CD4-positive, alpha-beta T cell treated with Interleukin-17A for 4 hours (primary cell): ENCODE measurements at places on chromosomes 3 and 15.

GRCh38 chr3:42529468-42529867 is 27.0 kb downstream of the VIPR1 start:
- DNase-seq: peak; percentile 66

- no peak for DNase-seq
These were observed 320.7 kb downstream of the ZNF621 start for GRCh38 chr3:40845447-40845846.

DNA sequence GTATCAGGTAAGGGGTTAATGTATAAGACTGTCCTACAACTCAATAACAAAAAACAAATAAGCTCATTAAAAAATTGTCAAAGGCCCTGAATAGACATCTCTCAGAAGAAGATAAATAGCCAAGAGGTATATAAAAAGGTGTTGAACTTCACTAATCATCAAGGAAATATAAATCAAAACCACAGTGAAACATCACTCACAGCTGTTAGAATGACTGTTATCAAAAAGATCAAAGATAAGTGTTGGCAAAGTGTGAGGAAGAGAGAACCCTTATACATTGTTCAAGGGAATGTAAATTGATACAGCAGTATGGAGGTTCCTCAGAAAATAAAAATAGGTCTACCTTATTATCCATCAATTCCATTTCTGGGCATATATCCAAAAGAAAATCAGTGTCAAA is 95.5 kb downstream of the FILIP1L start:
- DNase-seq: no peak

DNA sequence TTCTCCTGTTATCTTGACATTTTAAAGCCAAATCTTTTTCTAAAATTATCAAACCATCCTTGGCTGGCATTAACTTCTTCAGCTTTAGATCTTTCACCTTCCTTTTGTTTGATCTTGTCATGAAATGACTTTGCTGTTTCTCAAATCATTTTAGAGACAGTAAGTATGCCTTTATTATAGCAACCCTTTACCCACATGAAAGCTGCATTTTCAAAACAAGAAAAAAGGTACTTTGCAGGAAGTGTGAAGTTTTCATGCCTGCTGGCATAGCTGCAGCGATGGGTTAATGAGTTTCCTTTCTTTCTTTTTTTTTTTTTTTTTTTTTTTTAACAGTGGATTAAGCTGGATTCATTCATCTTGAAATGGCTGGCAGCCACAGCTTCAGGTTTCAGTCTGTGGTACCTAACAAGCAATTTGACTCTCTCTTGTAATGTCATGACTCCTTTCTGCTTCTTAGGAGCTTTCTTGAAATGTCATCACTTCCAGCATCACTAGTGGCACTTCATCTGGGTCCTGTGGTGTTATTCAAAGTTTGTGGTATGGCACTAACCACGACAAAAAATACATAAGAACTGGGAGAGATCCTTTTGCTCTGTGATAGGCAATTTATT is 18.8 kb downstream of the SLC25A26 start:
- no peak for DNase-seq

DNA sequence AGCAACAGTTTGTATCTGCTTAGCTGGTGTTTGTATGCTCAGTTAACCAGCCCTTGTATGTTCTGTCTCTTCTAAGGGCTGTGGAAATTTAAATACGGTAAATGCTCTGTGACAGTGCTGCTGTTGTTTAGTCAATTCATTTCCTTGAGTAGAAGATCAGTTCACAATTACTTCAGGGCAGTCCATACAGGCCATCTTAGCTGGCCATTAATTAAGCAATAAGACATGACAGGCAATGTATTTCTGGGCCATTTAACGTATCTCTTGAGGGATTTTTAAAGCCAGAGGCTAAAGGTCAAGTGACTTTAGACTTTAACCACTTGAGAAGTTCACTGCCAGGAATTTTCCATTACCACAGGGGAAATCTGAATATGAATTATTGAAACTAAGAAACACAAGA is 351.8 kb downstream of the ZIC1 start:
- DNase-seq: no peak

GRCh38 chr15:70786996-70787395 is 23.6 kb upstream of the UACA start:
- no peak for DNase-seq

GRCh38 chr15:41983621-41984571 is 11.5 kb upstream of the EHD4 start:
- no peak for DNase-seq

DNA sequence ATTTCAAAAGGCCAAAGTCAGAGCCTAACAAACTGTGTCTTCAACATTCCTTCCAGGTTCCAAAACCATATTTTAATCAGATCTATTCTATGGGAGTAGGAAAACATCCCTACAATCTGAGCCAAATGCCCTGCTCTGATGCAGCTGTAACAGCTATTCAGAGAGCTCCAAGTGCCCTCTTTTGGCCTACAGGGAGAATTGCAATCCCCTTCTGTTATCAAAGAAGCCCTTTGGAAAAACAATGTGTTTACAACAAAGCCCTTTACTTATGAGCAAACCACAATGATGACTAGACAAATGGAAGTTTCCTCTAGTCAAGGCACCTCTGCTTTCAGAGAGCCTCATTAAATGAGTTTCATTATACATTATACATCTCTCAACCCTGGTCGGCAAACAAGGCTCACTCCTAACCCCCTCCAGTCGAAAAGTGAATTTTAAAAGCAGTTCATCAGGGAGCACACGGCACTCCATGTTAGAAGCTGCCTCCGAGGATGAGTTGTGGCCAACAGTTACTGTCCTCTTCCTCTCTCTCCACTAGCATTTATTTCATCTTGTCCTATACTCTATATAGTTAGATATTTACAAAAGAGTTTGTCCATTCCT is 42.6 kb upstream of the TMCO5A start:
- no peak for DNase-seq

DNA sequence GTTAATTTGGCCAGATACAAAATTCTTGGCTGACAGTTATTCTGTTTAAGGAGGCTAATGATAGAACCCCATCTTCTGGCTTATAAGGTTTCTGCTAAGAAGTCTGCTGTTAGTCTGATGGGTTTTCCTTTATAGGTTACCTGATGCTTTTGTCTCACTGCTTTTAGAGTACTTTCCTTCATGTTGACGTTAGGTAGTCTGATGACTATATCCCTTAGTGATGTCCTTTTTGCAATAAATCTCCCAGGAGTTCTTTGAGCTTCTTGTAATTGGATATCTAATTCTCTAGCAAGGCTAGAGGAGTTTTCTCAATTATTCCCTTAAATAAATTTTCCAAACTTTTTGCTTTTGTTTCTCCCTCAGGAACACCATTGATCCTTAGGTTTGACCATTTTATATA is 114.1 kb upstream of the CDIN1 start:
- DNase-seq: no peak

- no peak for DNase-seq
These were observed at the start of gene PLA2G4B for GRCh38 chr15:41838400-41838897. TSS of gene PLA2G4B (plus strand) at chr15:41838847. CDS start at chr15:41838914, 67 bp downstream.

- DNase-seq: no peak
These were observed 234.6 kb upstream of the BCHE start for GRCh38 chr3:166071831-166072230.

- no peak for DNase-seq
These were observed 23.8 kb upstream of the CNBP start for GRCh38 chr3:129207479-129207878.

- no peak for DNase-seq
These were observed 171.1 kb downstream of the RAB11A start for GRCh38 chr15:66040211-66040892.

DNA sequence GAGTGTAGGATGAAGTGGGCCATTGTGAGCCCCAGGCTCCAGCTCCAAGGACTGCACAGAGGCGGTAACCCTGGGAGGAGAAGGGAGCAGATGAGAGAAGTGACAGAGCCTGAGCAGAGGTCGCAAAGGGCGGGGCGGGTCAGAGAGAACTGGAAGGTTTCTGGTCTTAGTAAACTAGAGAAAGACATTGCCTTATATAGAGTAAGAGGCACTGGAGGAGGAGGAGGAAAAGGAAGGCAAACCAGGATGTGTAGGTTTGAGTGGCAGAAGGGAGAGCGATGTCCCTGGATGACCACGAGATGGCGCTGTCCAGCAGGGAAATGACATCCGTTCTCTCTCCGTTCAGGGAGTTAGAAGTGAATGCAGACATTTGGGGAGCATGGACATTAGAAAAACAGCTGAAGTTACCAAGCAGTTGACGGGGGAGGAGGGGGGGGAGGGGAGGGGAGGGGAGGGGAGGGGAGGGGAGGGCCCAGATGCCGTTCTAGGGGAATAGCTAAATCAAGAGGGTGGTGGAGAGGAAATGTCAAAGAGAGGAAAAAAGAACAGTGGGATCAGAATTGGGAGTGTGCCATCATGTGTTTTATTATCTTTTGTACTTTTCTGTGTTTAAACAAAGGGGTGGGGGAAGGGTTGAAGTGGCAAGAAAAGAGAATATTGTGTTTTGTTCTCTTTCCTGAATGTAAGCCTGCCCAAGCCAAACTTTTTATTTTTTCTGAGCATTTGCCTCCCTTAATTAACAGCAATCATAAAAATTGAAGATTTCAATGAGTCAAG is 48.8 kb downstream of the STARD5 start:
- DNase-seq: peak; percentile 91

GRCh38 chr3:24161841-24162240 is 216.8 kb downstream of the NR1D2 start:
- DNase-seq: no peak

DNA sequence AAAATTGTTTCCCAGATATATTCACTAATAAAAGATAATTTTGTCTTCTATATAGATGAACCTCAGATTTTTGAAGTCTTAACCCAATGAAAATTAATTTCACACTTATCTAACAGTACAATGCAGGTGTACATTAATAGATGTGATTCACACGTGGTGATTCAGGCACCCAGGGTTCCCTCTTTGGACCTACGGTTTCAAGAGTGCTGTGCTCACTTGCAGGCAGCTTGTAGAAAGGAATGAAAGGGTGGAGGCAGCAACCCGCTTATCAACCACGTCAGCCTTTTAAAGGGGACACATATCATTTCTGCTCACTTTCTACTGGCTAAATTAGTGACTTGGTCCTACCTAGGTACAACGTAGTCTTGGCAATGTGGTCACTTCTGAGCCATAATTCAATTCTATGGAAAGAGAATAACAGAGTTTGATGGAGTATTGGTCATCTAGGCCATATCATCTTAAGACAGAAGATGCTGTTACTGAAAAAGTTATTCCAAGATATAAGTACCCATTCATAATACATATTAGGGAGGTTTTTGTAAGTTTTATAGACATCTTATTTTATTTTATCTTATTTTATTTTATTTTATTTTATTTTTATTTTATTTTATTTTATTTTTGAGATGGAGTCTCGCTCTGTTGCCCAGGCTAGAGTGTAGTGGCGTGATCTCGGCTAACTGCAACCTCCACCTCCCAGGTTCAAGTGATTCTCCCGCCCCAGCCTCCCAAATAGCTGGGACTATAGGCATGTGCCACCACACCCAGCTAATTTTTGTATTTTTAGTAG is 37.9 kb downstream of the ACP3 start:
- no peak for DNase-seq

DNA sequence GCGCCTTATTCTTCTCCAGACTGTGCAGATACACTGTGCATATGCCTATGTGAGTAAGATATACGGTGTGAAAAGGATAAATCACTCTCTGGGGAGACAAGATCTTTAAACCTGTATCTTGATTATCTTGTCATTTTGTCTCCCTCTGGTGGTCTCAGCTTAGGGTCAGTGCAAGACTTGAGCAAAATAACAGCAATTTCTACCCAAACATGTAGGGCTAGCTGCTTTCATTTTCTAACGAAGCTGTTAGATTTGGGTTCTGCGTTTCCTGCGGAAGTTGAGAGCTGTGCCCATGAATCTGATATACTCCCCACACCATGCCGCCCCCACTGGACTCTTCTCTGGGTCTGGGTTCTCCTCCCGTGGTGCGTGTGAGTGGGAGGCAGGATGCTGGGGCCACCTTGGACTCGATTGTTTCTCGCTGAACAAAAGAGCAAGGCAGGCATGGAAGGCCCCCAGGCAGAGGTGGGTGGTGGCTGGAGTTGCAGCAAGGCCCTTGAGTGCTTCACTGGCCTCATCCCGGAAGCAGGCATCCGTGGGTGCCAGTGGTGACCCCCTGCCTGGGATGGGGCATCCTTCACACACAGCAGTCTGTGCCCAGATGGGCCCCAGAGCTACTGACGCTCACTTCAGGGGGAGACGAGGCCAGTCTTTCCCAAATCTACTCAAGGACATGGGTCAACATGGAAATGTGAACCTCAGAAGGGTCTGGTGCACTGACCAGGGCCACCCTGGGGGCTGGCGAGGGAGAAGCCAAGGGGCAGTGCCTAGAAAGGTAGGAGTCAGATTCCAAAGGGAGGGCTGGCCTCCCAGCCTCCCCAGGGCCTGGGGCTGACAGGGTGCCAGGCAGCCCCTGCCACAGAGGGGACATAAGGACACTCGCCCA is 179.6 kb downstream of the NSMCE3 start:
- peak; percentile 18 for DNase-seq

GRCh38 chr3:138949445-138950005 is 2.5 kb downstream of the FOXL2NB start:
- no peak for DNase-seq

DNA sequence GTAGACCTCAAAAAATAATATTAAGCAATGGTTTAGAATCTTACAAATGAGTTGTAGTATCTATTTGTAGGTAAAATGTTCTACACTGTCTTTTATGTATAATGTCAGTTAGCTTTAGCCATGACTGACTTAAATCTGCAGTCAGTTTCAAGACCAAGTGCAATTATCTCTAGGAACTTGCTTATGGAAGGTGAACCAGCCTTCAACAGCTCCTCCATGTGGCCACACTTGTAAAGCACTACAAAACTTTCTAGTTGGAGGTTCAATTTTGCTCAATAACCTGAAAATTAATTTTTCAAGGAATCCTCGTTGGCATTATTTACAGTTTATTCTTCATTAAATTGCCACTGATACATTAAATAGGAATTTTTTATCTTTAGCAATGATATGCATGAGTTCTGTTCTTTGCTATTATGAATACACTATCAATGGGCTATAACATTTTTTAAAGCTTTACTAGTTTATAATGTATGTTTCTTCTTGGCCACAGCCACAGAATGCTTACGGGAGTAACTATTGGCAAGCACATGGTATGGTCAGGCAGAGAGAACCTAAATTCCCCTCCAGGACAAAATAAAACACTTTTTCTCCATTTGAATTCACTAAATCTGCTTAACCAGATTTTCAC is 315.3 kb upstream of the UBE2E2 start:
- no peak for DNase-seq
